ENCODE measurements at places on chromosomes 16 and 17. TPM values are rescaled to one million over a fixed set of nuclear protein-coding genes. Genes with fewer than 3 reads are reported as not detected.
A peak's percentile ranks its signal among the peaks of the same experiment; 100 is the strongest.

DNA sequence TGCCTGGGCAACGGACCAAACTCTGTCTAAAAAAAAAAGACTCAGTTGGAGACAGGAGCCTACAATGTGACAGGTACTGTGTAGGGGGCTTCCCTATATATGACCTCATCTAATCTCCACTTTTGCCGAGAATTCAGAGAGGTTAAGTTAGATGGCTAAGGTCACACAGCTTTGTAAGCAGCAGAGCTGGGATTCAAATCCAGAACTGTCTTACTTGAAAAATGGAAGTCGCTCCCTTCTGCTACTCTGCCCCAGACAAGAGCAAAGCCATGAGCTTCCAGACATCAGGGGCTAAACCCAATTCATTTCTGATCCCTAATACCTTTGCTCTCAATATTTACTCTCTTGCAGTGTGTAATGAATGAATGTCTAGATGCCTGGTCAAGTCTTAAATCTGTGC lies 41.5 kb upstream of the ABCC12 start:
- DNase-seq, result no peak

GRCh38 chr16:71540-72401 lies 660 bp downstream of the RHBDF1 start:
- no peak for DNase-seq

DNA sequence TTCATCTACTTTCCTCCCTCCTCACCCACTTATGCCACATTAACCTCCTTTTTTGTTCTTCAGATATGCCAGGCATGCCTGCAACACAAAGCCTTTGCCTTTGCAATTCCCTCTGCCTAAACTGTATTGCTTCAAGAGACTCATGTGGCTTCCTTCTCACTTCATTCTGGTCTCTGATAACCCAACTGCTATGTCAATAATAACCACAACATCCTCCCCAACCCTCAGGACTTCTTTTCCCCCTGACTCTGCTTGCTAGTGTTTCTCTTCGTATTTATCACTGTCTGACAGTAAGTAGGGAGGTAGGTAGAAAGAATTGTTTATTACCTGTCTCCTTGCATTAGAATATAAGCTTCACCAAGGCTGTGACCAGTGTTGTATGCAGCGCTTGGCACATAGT lies 22.4 kb downstream of the RBL2 start:
- DNase-seq, result peak; percentile 25

DNA sequence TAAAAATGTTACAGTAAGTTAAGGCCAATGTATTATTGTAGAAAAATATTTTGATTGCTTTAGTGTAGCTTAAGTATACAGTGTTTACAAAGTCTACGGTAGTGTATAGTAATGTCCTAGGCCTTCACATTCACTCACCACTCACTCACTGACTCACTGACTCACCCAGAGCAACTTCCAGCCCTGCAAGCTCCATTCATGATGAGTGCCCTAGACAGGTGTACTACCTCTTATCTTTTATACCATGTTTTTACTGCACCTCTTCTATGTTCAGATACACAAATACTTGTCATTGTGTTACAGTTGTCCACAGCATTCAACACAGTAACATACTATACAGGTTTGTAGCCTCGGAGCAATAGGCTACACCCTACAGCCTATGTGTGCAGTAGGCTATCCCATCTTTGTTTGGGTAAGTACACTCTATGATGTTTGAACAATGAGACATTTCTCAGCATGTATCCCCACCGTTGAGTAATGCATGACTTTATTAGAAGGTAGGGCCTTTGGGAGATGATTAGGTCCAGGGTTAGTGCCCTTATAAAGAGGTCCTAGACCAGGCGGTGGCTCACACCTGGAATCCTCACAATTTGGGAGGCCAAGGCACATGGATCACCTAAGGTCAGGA lies 117.8 kb downstream of the SLC39A11 start:
- DNase-seq, result no peak

The TEX14 gene
- 0.46 TPM for total RNA-seq

The ST6GALNAC2 gene
- 1.2 TPM for total RNA-seq

The CCL16 gene
- not detected for total RNA-seq

Measured in activated T-cell treated with anti-CD3 and anti-CD28 coated beads, Interleukin-2, amount 50 U/mL, for 72 hours (primary cell).